Tibial nerve (tissue), 4 donors: ENCODE measurements at places on chromosomes 2 and 18. TPM values are rescaled to one million over a fixed set of nuclear protein-coding genes. Genes with fewer than 3 reads are reported as not detected.

GRCh38 chr2:226155093-226155875 lies 644.3 kb downstream of the IRS1 start:
- no peaks in the 10 kb centered on the region for H3K36me3 ChIP-seq
- no peaks in the 10 kb centered on the region for H3K27me3 ChIP-seq
- no peak overlapping the region for H3K4me3 ChIP-seq
- no peak for DNase-seq
- H3K4me1 ChIP-seq = no peaks in the 10 kb centered on the region
- H3K27ac ChIP-seq = no peak overlapping the region

TOGARAM2 gene
- 35.0 TPM for total RNA-seq

DNA sequence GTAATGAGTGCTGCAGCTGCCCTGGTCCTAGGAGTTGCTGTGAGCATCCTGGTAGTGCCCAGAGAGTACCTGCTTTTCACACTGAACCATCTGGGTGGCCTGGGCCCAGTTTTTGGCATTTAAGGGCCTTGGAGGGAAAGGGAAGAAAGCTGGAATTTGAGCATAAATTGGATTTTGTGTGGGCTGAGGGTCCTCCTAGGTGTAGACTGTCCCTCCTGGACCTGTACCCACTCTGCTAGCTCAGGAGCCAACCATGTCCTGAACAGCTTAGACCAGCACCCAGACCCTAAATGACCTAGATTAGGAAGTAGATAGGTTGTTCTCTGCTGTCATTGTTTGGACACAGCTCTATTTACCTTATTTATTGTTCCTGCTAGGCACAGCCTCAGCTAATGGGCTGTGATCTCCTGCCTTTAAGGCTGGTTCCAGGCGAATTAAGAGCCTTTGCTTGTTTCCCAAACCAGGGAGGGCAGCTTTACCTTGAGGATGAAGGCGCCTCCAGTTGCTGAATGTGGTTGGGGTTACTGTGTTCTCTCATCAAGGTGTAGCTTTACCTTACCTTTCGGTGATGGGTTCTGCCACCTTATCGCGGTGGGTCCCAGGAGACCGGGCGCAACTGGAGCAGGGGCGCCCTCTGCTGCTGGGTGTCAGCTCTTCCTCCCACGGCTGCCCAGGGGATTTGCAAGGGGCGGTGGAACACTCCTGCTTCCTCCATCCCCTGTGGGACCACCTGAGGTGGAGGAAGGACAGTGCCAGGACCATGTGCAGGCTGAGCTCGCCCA lies 34.4 kb downstream of the ITGA6 start:
- DNase-seq = no peak
- peak overlapping the region; percentile 83 for H3K27ac ChIP-seq
- H3K27me3 ChIP-seq = no peaks in the 10 kb centered on the region
- H3K36me3 ChIP-seq = no peaks in the 10 kb centered on the region

- no peak overlapping the region for H3K4me3 ChIP-seq
- H3K27me3 ChIP-seq = no peaks in the 10 kb centered on the region
- H3K27ac ChIP-seq = no peak overlapping the region
- DNase-seq = no peak
- H3K4me1 ChIP-seq = no peaks in the 10 kb centered on the region
- H3K36me3 ChIP-seq = no peaks in the 10 kb centered on the region
Observed at GRCh38 chr2:65199891-65200290, 27.7 kb upstream of the ACTR2 start.

RAPGEF4 gene
- 3.6 TPM for total RNA-seq

GRCh38 chr18:61606068-61606660 lies 272.9 kb downstream of the CDH20 start:
- H3K4me1 ChIP-seq = no peaks in the 10 kb centered on the region
- H3K27ac ChIP-seq = no peak overlapping the region
- DNase-seq = no peak
- H3K4me3 ChIP-seq = no peak overlapping the region

DNA sequence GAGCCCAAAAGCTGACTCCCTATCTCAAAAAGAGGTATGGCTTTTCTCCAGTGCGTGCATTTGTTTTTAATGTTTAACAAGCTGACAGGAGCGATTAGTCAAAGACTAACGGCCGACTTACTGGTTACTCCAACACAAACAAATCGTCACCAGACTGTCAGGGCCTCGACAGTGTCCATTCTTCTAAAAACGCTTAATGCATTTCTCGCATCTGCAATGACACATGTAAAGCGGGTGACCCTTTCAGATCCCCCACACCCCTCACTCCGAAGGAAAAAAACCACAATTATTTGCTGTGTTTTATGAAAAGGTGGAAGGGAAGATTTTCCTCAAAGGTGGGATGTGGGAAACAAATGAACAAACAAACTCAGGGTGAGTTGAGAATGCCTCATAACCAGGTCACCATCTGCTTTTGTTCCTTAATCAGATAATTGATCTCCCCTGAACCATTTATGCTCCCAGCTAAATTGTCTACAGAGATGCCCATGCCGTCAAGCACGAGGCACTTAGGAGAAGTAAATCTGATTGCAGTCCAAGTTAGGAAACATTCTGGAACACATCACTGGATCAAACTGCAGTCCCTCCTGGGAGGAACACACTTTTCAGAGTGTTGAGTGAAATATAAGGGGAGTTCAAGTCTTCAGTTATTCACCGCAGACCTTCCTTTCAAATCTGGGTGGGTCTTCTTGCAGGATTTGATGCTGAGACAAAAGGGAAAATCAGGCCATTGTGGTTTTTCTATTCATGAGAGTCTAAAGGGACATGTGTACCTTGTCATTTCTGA lies 340.8 kb downstream of the CMPK2 start:
- no peak overlapping the region for H3K4me3 ChIP-seq
- H3K27me3 ChIP-seq = no peaks in the 10 kb centered on the region

GRCh38 chr18:76489081-76489480 lies 6.0 kb downstream of the ZNF516 start:
- H3K27ac ChIP-seq = peak overlapping the region; percentile 98
- DNase-seq = no peak
- peaks cover 7% of the 10 kb centered on the region for H3K4me1 ChIP-seq
- no peaks in the 10 kb centered on the region for H3K36me3 ChIP-seq
- no peaks in the 10 kb centered on the region for H3K27me3 ChIP-seq

- no peak overlapping the region for H3K4me3 ChIP-seq
- no peak for DNase-seq
- H3K27me3 ChIP-seq = no peaks in the 10 kb centered on the region
- H3K27ac ChIP-seq = no peak overlapping the region
- H3K4me1 ChIP-seq = no peaks in the 10 kb centered on the region
- no peaks in the 10 kb centered on the region for H3K36me3 ChIP-seq
Observed at GRCh38 chr18:68176901-68177300, 538.0 kb downstream of the TMX3 start.

WDR75 gene
- total RNA-seq = 39.3 TPM

DNA sequence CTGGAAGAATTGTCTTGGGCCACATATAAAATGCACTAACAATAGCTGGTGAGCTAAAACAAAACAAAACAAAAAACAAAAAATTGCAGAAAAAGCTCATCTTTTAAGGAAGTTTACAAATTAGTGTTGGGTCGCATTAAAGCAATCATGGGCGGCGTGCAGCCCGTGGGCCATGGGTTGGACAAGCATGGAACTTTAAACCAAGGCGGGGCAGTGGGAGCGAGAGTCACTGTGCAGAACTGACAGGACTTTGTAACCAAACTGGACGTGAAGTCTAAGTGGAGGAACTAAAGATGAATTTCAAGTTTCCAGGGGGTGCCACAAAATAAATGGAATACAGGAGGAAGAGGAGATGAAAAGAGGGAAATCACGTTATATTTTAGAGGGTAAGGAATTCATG lies 80.7 kb downstream of the PSMG2 start:
- H3K27me3 ChIP-seq = no peaks in the 10 kb centered on the region
- H3K4me3 ChIP-seq = no peak overlapping the region
- DNase-seq = no peak
- H3K36me3 ChIP-seq = no peaks in the 10 kb centered on the region
- H3K4me1 ChIP-seq = no peaks in the 10 kb centered on the region

DNA sequence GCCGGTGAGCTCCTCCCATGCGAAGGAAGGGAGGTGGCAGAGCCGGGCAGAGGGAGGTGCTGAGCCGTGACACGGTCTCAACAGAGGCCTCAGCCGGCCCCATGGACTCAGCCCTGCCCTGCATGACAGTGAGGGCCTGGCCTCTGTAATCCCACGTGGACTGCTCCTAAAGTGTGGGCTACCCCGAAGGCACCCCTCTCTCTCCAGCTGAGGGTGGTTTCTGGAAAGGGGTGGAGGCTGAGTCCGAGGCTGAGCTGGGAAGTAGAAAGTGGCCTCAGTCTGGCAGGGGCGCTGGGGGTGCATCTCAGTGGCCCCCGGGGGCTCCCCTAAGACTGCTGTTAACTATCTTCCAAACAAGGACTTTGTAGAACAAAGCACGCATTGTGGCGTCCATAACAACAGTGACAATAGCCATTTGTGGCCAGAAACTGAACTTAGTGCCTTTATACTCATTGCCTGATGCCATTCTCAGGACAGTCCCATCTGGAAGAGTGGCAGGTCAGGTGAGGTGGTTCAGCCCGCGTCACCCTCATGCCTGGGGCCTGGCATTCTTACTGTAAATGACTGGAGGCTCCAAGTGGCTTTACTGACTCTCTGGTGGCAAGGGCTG lies 192.4 kb downstream of the TWIST2 start:
- peaks cover 6% of the 10 kb centered on the region for H3K4me1 ChIP-seq
- H3K27ac ChIP-seq = peak overlapping the region; percentile 74
- no peaks in the 10 kb centered on the region for H3K27me3 ChIP-seq
- H3K4me3 ChIP-seq = no peak overlapping the region

FBLN7 gene
- total RNA-seq = 3.9 TPM

DNA sequence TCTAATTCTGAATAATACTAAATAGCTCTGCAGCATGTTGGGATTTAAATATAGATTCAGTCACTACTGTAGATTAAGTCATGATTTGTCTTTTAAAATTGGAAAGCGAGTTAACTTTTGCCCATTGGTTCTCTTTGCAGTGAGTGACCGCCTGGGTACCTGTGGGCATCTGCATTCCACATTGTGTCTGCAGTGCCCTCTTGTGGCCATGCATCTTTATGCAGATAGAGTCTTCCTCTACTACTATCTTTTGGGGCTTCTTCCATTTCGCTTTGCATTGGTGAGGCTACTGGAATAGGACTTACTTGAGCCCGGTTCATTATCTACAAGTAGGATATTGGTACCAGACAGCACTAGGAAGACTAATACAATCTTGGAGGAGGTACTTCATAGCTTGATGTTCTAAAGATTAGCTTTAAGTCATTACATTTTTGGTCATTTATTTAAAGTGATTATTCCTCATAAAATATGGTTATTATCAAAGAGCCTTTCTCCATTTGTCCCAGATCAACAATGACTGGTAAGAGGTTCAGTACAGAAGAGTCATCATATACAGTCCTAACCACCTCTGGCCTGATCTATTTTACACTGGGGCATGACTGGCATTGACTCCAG lies 203.0 kb downstream of the SOCS6 start:
- H3K36me3 ChIP-seq = no peaks in the 10 kb centered on the region
- H3K27me3 ChIP-seq = no peaks in the 10 kb centered on the region
- H3K4me3 ChIP-seq = no peak overlapping the region
- peak; percentile 69 for DNase-seq

GRCh38 chr2:41856946-41857345 lies 190.9 kb upstream of the PKDCC start:
- H3K4me1 ChIP-seq = peaks cover 3% of the 10 kb centered on the region
- no peak overlapping the region for H3K27ac ChIP-seq
- no peak for DNase-seq

DNA sequence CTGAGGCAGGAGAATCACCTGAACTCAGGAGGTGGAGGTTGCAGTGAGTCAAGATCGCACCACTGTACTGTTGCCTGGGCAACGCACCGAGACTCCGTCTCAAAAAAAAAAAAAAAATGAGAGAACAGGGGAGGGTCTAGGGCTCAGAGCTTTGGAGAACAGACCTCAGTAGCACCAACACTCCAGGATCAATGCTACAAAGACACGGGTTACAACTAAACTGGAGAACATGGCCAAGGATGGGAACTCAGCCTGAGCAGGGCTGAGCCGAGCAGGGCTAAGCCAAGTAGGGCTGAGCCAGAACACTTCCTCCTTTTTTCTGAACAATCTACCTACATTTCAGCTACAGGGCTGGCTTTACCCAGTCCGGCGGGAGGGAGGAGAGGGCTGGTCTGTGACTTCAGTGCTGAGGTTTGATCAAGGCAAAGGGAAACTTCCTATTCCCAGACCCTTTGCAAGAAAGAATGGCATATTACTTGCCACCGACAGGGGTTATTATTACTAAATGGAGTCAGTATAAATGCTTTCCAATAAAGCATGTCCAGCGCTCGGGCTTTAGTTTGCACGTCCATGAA lies 2.9 kb upstream of the CASP8 start:
- DNase-seq = no peak
- no peaks in the 10 kb centered on the region for H3K27me3 ChIP-seq
- H3K36me3 ChIP-seq = no peaks in the 10 kb centered on the region
- H3K4me1 ChIP-seq = peaks cover 10% of the 10 kb centered on the region
- peak overlapping the region; percentile 69 for H3K4me3 ChIP-seq

OTOS gene
- total RNA-seq = not detected

SLC39A10 gene
- 19.2 TPM for total RNA-seq

DNAH7 gene
- 4.2 TPM for total RNA-seq

HOXD11 gene
- 1.2 TPM for total RNA-seq

GRCh38 chr18:27780061-27780745 lies 396.7 kb downstream of the CDH2 start:
- H3K27me3 ChIP-seq = no peaks in the 10 kb centered on the region
- no peak for DNase-seq
- no peak overlapping the region for H3K4me3 ChIP-seq
- H3K4me1 ChIP-seq = no peaks in the 10 kb centered on the region

VWA3B gene
- 6.1 TPM for total RNA-seq

DNA sequence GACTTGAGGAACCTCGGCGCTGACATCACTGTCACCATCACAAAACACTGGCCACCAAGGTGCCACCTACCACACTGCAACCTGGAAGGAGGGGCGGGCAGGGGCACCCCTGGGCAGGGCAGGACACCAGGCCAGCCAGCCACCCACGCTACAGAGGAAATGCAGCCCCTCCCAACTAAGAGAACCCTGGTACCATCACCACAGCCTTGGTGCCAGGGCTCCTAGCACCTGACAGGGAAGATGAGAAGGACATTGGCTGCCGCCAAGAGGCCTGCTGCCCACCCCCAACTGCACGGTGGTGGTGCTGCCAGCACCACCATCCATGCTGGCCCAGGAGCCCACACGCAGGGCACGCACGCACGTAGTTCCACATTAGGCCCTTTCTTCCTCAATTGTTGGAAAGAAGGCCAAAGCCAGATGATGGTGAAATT lies 88.7 kb downstream of the HDAC4 start:
- no peak overlapping the region for H3K4me3 ChIP-seq
- no peak for DNase-seq
- H3K27ac ChIP-seq = peak overlapping the region; percentile 90
- no peaks in the 10 kb centered on the region for H3K4me1 ChIP-seq
- no peaks in the 10 kb centered on the region for H3K36me3 ChIP-seq

DNA sequence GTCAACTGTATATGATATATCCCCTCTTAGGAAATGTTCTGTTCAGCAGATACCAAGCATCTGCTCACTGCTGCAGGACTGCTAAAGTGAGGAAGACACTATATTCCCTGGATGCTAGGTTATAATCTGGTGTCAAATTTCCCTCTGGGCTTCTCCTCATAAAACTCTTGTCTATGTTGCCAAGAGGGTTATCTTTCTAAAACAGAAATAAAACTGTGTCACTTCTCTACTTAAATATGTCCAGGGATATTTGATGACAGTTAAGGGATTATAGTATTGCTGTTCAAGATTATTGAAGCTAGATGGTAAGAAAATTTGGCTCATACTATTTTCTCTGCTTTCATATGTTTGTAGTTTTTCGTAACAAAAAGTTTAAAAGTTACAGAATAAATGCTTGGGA lies 30.5 kb upstream of the SNRNP27 start:
- H3K27ac ChIP-seq = no peak overlapping the region
- no peaks in the 10 kb centered on the region for H3K36me3 ChIP-seq
- no peak overlapping the region for H3K4me3 ChIP-seq
- H3K27me3 ChIP-seq = no peaks in the 10 kb centered on the region

DTNA gene
- 58.3 TPM for total RNA-seq

- no peak overlapping the region for H3K4me3 ChIP-seq
- no peaks in the 10 kb centered on the region for H3K27me3 ChIP-seq
- no peak for DNase-seq
Observed at GRCh38 chr2:121634354-121635307, 14.6 kb downstream of the CLASP1 start.
